GM23338 (cell line): ENCODE measurements at places on chromosomes 1 and 21.

- peak; percentile 24 for DNase-seq
Observed at GRCh38 chr1:164226977-164227376, 332.0 kb upstream of the PBX1 start.

DNA sequence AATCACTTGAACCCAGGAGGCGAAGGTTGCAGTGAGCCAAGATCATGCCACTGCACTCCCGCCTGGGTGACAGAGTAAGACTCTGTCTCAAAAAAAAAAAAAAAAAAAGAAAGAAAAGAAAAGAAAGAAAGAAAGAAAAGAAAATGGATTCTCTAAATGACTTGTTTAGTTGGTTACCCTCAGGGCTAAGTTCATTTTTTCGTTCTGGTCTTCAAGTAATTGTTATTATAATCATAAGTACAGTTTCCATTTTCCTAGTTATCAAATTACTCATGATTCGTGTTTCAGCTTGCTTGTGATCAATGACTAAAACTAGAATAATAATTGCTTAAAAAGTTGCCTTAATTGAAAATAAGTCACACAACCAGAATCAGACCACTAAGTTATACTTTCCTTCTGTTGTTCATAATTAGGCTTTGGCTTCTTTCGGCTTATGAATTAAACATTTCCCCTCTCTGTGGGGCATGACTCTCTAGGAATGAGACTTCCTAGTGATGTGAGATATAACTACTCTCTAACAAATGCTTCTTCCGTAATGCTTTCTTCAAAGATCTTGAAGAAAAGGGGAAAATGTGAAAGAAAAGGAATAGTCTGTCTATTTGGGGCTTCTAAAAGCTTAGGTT lies 9.6 kb upstream of the RLF start:
- DNase-seq: no peak

DNA sequence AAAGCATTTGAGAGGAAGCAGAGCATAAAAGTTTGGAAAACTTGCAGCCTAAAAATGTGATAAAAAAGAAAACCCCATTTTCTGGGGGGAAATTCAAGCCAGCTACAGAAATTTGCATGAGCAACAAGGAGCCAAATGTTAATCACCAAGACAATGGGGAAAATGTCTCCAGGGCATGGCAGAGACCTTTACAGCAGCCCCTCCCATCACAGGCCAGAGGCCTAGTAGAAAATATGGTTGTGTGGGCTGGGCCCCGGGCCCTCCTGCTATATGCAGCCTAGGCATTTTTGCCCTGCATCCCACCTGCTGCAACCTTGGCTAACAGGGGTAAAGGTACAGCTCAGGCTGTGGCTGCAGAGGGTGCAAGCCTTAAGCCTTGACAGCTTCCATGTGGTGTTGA lies 299.6 kb upstream of the NCAM2 start:
- DNase-seq: peak; percentile 14

GRCh38 chr1:111719135-111719534 lies 20.1 kb downstream of the INKA2 start:
- DNase-seq: no peak

DNA sequence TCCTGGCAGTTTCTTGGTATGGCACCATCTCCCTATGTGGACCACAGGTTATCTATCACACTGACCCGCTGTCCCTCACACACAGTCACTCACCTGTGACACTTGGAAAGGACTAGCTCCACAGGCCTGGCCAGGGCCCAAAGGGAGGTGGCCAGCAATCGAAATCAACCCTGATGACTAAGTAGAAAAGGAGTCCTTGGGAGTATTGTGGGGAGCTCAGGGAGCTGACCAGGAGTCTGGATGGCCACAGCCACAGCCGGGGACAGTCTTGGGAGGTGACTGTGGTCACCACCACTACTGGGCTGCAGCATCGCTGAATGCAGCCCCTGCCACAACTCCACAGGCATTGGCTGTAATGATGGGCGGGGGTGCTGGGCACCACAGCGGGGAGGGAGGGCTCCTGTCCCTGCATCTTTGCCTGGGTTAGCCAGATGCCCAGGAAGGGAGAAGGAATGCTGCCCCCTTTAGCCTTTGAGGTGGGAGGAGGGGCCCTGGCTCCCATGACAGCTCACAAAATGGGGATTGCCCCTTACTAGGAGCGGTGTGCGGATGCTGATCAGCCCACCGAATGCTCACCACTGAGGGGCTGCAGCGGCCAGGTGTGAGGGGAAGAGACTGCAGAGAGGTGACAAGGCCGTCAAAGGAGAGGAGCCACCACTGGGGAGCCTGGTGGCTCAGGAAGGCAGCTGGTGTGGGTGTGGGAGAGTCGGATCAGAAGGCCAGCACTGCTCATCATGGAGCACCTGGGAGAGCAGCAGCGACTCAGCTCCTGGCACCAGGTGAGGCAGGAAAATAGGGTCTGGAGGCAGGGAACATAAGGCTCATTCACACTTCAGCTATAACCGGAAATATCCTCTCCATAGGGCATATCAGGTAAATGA lies 61.3 kb downstream of the H3-3A start:
- DNase-seq: no peak

DNA sequence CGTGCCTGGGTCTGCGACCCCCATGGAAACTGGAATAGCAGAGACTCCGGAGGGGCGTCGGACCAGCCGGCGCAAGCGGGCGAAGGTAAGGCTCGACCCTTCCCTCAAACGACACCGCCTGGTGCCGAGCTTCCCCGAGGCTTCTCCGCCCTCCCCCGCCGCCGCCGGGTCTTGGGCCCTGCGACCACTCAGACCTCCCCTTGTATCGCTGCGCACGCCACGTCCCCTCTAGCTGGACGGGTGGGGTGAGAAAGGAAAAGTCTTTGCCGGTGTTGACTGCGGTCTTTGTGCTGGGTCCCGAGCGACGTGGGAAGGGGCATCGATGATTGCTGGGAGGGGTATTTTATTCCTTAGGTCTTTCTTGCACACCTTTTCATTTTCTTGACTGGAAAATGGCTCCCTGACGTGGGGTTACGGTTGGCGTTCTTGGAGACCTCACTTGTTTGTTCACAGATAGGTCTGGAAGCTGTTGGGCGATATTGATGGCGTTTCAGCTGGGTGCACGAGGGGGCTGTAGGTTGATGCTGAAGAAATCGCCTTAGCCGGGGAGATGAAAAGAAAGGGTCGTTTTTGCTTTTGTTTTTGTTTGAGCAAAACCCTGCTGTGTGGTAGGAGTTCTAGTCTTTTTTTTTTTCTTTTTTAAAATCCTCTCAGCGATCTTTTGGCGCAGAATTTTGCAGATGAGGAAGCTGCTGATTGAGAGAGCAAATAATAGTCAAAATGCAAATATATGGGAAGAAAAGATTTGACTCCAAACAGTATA lies 776 bp downstream of the KDM1A start:
- DNase-seq: peak; percentile 60

GRCh38 chr1:95057351-95057750 lies 15.4 kb downstream of the ALG14 start:
- DNase-seq: no peak

- no peak for DNase-seq
Observed at GRCh38 chr1:167345386-167345733, 124.7 kb downstream of the POU2F1 start.

DNA sequence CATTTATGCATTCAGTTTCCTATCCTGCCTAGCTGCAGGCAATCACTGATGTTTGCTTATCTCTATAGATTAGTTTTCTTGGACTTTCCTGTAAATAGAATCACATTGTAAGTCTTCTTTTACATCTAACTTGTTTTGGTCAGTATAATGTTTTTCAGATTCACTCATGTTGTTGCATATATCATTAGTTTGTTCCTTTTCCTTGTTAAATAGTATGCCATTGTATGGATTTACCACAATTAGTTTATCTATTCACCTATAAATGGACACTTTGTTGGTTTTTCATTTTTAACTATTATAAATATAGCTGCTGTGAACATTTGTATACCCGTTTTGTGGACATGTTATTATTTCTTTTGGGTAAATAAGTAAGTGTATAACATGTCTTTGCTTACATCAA lies 44.2 kb upstream of the BACH1 start:
- no peak for DNase-seq

- DNase-seq: peak; percentile 91
Observed at GRCh38 chr1:43414634-43415223, 25.0 kb downstream of the SZT2 start.

DNA sequence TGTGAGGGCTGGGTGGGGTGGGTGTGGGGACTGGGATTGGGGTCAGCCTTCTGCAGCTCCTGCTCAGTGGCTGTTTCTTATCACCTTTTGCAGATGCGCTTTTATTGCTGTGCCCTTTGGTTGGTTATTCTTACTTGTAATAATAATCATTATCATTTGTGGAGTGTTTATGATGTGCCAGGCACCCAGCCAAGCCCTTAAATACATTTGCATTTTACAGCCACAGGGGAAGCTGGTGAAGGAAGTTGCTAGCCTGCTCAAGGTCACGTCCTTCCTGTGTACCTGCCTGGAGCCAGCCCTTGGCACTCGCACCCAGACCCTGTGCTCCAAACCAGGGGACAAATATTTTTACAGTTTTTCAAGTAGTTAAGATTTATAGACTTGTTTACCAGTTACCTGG lies 144.0 kb downstream of the PGBD5 start:
- no peak for DNase-seq

GRCh38 chr1:40620150-40620549 lies 45.3 kb downstream of the RIMS3 start:
- DNase-seq: no peak

- no peak for DNase-seq
Observed at GRCh38 chr1:38121231-38121680, 74.7 kb upstream of the POU3F1 start.

DNA sequence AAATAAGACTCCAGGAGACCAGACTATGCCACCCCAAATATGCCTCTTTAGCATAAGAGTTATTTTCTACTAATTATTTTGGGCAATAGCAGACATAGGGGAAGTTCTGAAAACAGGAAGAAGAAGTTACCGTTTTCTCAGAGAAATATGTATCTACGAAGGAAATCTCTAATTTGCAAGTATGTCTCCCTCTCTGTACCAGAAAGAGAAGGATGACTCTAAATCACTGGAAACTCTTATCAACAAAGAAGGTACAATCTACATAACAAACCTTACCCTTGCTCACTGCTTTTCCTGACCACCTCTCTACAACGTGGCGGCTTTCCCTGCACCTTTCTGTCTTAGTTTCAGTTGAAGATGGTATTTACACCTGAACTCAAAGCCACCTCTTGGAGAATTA lies 49.0 kb downstream of the OMA1 start:
- peak; percentile 35 for DNase-seq

- no peak for DNase-seq
Observed at GRCh38 chr21:44049182-44049581, 37.1 kb downstream of the TRAPPC10 start.

DNA sequence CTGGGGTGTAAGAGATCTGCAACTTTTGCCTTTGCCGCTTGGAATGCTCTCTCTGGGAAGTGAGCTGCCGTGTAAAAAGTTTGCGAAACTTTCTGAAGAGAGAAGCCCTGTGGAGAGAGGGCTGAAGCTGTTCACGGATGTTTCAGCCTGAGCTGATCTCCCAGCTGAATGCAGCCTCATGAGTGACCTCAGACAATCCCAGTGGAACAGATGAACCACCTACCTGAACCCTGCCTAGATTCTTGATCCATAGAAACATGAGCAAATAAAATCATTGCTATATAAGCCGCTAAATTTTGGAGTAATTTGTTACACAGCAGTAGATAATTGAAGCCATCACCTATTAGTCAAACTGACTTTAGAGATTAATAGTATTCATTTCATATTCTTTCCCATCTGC lies 4.4 kb upstream of the ALG6 start:
- DNase-seq: peak; percentile 11

GRCh38 chr1:226882187-226882586 lies 11.8 kb downstream of the PSEN2 start:
- no peak for DNase-seq

- no peak for DNase-seq
Observed at GRCh38 chr1:47514229-47514628, 76.4 kb downstream of the FOXD2 start.

GRCh38 chr1:110610084-110610483 lies 3.9 kb upstream of the KCNA2 start:
- no peak for DNase-seq

DNA sequence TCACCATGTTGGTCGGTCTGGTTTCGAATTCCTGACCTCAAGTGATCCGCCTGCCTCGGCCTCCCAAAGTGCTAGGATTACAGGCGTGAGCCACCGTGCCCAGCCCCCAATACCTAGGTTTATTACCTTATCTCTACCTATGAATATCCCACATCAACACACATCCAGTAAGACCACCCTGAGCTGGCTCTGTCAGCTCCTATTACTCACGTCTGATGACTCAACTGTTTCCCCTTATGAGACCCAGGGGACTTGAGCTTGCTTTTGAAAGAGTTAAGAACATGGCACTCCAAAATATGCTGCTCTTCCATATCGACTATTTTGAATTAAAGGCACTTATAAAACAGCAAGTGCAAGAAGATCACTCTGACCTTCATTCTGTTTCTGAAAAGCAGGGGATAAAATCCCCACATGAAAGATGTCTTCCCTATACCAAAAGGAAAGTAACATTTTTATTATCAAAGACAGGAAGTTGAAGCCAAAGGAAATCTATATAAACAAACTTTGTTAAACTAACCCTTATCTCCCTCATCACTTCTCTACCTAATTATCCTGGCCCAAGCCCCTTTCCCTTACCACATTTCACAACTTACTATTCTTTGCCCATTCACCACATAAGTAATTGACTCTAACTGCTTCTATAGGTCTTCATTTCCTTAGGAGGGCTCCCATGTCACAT lies 41.3 kb upstream of the OSBPL9 start:
- DNase-seq: no peak

GRCh38 chr1:187715483-187715882 lies 886.7 kb downstream of the PLA2G4A start:
- no peak for DNase-seq

GRCh38 chr21:41442481-41443186 lies 16.6 kb downstream of the MX1 start:
- DNase-seq: no peak

- no peak for DNase-seq
Observed at GRCh38 chr1:231094421-231094820, 54.4 kb upstream of the FAM89A start.

GRCh38 chr21:26982767-26983166 lies 15.9 kb upstream of the ADAMTS5 start:
- DNase-seq: peak; percentile 3

DNA sequence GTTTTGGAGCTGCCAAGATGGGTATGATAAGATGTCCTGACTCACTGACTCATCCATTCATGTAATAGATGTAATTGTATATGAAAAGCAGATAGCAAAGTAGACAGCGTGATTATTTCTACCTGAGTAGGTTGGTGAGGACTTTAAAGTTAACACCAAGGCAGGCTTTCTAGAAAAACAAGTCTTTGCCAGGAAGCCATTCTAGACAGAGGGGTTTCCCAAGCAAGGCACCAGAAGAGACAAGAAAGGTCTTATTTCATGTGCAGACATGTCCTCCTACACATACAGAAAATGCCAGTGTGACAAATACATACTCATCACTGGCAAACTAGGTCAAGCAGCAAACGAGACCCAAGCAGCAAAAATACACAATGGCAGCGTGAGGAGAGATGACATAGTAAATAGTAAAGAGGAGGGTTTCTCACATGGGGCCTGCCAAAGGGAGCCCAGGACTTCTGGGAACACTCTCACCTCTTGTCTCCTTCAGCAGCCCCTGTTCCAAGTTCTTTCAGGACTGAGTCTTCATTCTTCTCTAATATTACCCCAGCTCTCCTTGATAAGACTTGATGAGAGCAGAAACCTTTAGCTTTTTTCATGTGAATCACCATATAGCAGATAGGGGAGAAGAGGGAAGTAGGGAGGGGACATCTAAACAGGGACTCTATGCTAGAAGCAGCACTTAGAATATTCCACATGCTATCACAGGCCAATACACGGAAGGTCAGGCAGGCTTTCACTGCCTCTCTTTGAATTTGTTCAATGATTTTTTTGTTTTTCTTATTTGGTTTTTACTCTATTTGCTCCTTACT lies 114.6 kb upstream of the ATP1B1 start:
- no peak for DNase-seq
